ENCODE measurements at places on chromosomes 13 and 19. TPM values are rescaled to one million over a fixed set of nuclear protein-coding genes. Genes with fewer than 3 reads are reported as not detected.

The ALOX5AP gene
- total RNA-seq = 29.6 TPM

The LMTK3 gene
- total RNA-seq = 3.9 TPM

The PTPRH gene
- not detected for total RNA-seq

The ZNF763 gene
- total RNA-seq = 1.2 TPM

The TMEM272 gene
- 0.33 TPM for total RNA-seq

The PLVAP gene
- not detected for total RNA-seq

The SUGP1 gene
- 49.4 TPM for total RNA-seq

The RPL36 gene
- 1,452 TPM for total RNA-seq

The DYRK1B gene
- total RNA-seq = 6.9 TPM

The CD37 gene
- total RNA-seq = 191 TPM

The ZNF780B gene
- total RNA-seq = 18.8 TPM

The KMT2B gene
- 49.4 TPM for total RNA-seq

The PDE4C gene
- total RNA-seq = not detected

The SOX21 gene
- not detected for total RNA-seq

The TEX101 gene
- not detected for total RNA-seq

The KRTDAP gene
- not detected for total RNA-seq

The IGFL1 gene
- total RNA-seq = not detected

The NFIX gene
- 4.3 TPM for total RNA-seq

The RUBCNL gene
- 1.0 TPM for total RNA-seq

The KPNA3 gene
- total RNA-seq = 51.7 TPM

The CGB3 gene
- not detected for total RNA-seq

The AP3D1 gene
- total RNA-seq = 105 TPM

The SCN1B gene
- total RNA-seq = 1.6 TPM

The ASF1B gene
- 70.4 TPM for total RNA-seq

The ZNF540 gene
- 1.1 TPM for total RNA-seq

The SYNE4 gene
- 1.6 TPM for total RNA-seq

The RASAL3 gene
- total RNA-seq = 80.7 TPM

The PPM1N gene
- total RNA-seq = 3.1 TPM

The ACP4 gene
- total RNA-seq = not detected

The DIRAS1 gene
- total RNA-seq = 0.33 TPM

The EXOC3L2 gene
- total RNA-seq = not detected

The MCEMP1 gene
- not detected for total RNA-seq

The PALM gene
- total RNA-seq = 0.18 TPM

The NLRP9 gene
- not detected for total RNA-seq

The MRI1 gene
- total RNA-seq = 35.9 TPM

The NAXD gene
- total RNA-seq = 23.3 TPM

The ELSPBP1 gene
- not detected for total RNA-seq

Data from activated CD4-positive, alpha-beta T cell treated with anti-CD3 and anti-CD28 coated beads for 36 hours (primary cell).